Brain microvascular endothelial cell (primary cell): ENCODE measurements at places on chromosomes 3 and 15.

GRCh38 chr3:159668990-159669476, 319.6 kb upstream of the IL12A start:
- peak; percentile 14 for DNase-seq

- DNase-seq: no peak
These were observed 588.8 kb upstream of the GOLIM4 start for GRCh38 chr3:168684519-168684918.

GRCh38 chr3:171878461-171879225, 35.5 kb downstream of the TMEM212 start:
- DNase-seq: no peak

DNA sequence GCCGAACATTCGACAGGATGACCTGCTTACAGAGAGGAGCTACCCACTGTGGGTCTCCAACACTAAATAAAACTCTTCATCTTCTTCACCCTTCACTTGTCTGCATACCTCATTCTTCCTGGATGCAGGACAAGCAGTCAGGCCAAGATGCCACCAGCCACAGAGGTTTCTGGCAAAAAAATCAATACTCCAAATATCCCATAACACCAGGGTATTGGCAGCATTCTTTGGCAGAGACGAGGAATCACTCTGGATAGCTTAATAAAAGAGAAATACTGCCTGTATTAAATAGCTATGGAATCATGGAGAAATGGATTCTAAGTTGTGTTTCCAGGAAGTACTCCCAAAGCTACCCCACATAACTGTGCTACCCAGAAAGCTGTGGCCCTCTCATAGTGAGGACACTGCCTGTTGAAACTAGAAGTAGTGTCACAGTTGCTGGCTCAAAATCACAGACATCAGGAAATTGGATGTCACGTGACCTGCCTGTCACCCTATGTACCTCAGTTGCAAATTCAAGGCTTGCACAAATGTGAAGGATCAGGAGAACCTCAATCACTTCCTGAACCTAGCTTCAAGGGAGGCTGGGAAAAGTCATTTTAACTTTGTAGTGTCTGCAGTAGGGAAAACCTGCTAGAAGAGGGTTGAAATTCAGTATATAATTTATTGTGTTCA, 11.0 kb upstream of the LRRC31 start:
- DNase-seq: no peak

DNA sequence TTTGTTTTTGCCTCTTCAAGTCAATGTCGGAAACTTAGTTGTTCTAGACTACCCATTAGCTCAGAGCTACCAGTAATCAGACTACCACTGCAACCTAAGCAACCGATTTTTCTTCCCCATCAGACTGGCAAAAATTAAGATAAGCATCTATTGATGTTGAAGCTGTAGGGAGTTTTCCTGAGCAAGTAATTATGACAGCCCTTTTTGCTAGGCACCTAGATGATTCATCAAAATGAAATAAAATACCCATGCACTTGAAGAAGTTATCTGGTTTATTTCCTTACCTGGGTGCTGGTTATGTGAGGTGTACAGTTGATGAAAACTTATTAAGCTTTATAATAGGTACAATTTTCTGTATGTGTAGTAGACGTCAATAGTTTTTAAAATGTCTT, 554 bp upstream of the COMMD4 start:
- no peak for DNase-seq
